ENCODE measurements at places on chromosomes 6 and 20.
A peak's percentile ranks its signal among the peaks of the same experiment; 100 is the strongest.

GRCh38 chr6:43275801-43276576, 22.1 kb upstream of the SLC22A7 start:
- peak; percentile 53 for DNase-seq

GRCh38 chr6:6758915-6759654, 170.6 kb downstream of the LY86 start:
- no peak for DNase-seq

DNA sequence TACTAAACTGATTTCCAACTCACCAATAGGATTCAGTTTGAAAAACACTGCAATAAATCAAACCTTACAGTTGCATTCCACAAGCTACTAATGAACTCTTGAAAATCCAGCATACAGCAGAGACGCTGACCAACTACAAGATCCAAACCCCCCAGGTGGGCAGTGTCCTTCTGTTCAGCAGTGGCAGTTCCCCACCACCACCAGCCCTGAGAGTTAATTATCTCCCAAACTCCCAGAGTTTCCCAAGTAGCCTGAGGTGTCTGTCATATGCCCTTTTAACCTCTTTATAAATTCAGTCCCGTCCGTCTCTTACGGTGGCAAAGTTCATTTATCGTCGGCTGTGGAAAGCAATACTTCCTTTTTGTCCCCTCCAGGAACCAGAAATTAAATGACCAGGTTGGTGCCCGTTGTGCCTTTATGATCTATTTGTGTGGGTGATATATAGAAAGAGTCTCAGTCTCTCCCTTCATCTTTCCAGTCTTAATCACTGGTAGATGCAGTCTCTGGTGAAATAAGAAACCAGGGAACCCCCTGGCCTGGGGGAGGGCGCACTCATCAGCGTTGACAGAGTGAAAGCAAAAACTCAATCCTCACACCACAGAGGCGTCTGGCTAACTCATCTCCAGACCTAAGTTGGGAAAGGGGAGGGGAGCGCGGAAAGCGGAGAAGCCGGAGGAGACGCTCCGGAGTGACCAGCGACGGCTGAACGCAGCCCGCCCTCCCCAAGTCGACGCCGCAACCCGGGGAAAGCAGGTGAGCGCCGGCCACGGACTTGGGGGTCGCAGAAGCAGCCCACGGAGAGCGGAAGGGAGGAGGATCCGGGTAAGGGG, 717 bp downstream of the MRPL14 start:
- DNase-seq = peak; percentile 66

DNA sequence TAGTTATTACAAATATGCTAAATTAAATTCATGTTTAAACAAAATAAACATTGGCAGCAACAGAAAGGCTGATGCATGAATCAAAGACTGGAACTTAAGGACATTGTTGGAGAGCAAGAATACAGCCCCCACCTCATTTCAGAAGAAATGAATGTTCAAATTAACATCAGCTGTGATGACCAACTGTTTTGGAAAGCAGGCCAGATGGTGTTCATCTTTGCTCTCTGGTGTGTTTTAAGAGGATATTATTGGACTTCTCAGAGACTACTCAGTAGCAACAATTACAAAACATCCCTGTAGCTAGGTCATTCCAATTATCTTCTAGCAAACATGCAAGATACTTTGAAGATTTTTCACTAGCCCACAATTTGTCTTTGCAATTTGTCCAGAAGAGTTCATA, 118.6 kb upstream of the DOK5 start:
- no peak for DNase-seq
